Stimulated activated CD4-positive, alpha-beta T cell treated with anti-CD3 and anti-CD28 coated beads, Interleukin-1b, Interleukin-23, amount 100 ng/mL, for 24 hours (primary cell): ENCODE measurements at places on chromosomes 4 and X.

DNA sequence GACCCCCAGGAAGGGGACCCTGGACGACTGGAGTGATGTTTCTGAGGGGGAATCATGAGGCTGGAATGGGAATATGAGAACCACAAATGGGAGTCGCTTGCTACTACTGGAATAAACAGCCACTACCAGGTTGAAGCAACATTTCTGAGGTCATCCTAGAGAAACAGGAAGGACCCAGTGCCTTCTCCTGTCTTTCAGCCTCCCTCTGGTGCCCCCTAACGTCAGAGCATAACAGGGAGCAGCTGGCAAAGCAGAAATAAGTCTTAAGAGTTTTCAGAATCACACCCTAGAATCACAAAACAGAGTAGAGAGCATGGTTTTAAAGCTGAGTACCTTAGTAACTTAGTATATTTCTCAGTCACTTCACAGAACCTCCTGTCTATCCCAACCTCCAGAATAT lies 347.8 kb upstream of the PITX2 start:
- DNase-seq = no peak

- DNase-seq = no peak
These were observed 38.6 kb upstream of the NEIL3 start for GRCh38 chr4:177271091-177271490.

- DNase-seq = no peak
These were observed 26.7 kb downstream of the ANKRD50 start for GRCh38 chr4:124685851-124686250.

DNA sequence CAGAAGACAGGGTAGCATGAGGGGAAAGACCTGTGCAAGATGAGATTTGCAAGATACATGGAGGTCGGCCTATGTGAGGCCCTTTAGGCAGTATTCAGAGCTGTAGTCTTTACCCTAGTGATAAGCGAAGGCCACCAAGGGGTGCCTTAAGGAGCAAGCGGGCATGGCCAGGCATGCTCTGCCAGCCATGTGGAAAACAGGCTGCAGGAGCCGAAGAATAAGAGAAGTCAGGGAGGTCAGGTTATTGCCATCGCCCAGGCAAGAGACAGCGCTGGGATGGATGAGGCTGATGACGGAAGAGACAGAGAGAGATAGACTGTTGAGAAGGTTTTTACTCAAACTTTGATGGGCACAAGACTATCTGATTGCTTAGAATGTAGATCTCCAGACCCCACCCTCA lies 7.0 kb upstream of the FATE1 start:
- DNase-seq = no peak

- DNase-seq = no peak
These were observed 925.6 kb downstream of the SH3BGRL start for GRCh38 chrX:82127228-82128123.

GRCh38 chr4:184361443-184361842 lies 112.9 kb downstream of the IRF2 start:
- no peak for DNase-seq

DNA sequence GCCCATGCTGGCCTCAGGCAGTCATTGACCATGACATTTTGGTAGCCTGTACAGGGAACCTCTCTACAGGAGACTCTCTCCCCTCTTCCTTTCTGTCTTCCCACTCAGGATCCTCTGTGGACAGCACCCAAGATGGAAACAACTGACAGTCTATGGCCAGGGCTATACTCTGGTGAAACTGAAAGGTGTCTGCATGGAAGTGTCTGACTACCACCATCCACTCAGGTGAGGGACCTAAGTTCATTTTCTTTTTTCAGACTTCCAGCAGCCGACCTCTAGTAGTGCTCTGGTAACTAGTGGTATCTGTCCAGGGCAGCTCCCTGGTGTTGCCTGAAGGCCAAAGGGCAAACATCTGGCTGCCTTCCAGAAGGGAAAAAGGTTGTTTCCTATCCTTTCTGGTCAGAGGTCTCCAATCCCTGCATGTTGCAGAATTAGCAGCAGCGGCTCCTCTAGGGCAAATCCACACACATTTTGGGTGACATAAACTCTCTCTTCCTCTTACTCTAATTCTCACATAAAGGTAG lies 804.5 kb downstream of the C4orf33 start:
- DNase-seq = no peak

DNA sequence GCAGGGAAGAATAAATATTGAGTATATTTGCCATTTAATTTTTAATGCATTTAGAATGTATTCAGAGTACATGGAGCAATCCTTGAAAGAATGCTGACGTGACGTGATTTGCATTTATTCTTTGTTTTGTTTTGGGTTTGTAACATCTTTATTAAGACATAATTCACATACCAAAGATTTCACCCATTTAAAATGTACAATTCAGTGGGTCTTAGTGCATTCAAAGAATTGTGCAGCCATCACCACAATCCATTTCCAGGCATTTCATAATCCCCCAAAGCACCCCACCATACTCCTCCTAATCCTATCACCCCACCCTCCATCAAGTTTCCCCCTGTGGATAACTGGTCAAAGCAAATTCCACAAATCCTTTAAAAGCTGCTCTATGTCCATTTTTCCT lies 87.4 kb downstream of the FAM9B start:
- no peak for DNase-seq

GRCh38 chr4:7904952-7905915 lies 34.4 kb downstream of the AFAP1 start:
- DNase-seq = no peak

DNA sequence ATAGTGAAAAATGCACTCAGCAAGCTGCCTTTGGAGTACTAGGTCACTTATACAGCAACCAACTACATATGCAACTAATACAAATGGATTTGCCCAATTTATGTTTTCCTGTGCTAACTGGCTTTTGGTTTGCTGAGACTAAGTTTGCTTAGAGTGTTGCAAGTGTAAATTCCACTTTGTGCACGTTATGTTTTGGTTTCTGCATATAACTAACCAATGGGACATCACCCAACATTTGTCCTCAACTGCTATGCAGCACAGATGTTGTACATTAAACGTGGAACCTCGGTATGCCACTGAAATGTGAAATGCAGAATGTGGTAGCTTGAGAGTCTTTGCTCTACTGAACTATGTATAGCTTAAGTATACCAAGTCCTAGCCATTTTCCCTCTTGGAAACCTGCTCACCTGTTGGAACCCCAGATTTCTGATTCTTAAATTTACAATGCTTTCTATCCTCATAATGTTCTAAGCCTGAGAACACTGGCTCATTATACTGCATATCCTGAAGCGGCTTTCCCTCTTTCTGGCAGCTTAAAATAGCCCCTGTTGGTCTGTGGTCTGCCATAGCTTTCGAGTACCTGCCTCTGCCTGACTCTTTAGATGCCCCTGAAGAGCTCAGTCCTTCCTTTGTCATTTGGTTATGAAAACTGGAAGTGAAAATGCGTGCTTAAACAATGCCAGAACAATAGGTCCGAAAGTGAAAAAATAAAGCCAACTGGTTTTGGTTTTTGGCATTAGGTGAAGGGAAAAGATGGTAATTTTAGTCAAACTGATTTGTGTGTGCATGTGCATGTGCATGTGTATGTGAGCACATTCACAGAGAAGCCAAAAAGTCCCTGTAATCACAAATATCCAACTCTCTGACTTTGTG lies 158.0 kb downstream of the SH2D1A start:
- no peak for DNase-seq

DNA sequence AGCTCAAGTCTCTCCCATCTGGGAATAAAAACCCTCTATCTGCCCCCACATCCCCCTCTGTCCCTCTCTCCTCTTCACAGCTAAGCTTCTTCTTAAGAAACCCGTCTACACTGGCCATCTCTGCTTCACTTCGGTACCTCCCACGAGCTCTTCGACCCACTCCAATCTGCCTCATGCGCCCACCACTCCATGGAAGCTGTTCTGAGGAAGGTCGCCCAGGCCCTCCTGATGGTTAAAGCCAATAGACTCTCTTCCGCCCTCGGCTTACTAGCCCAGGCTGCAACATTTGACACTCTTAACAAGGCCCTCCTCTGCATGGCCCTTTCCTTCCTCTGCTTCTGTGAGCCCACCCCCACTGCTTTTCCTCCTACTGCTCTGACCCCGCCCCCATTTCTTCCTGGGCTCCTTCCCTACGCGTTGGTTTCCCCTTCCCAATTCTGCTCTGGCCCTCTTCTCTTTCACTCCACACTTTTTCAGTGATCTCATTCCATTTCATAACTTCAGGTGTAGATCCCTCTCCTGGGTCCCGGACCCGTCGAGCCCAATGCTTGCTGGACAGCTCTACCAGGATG lies 11.8 kb downstream of the IQSEC2 start:
- no peak for DNase-seq

DNA sequence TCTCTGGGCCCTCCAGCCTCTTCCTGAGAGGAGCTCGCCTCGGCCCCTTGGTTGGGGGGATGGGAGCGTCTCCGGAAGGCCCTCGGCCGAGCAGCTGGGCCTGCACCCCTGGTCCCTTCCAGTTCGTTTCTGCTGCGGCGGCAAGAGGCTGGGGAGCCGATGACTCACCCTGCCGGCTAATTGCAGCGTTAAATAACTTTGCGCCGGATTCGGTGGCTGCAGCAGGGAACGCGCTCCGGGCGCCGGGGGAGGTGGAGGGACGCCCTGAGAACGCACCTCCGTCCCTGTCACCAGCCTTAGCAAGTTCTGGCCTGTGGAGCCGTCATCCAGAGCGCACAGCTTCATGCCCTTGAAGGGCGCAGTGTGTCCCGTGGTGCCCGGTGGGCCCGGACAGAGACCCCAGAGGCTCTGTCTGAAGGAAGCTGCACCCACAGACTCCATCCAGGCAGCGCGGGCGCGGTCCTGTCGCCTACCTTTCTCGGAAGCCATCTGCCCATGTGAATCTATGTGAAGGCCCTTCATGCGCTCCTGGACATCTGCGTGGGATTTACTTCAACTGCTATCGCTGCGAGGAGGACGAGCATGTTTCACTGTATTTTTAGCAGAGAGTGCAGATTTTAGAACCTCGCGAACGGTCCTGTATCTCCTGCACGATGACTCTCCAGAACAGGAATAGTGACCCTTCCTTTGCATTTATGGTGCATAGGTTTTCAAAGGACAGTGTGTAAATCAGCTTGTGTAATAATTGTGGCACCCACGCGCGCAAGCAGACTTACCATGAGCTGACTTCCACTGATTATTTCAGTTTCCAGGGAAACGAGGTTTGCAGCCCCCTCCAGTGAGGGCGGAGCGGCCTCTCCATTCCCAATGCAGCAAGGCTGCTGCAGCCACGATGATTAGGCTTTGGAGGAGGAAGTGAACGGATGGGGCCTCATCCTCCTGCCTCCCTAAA lies 1.7 kb upstream of the TMEM271 start:
- no peak for DNase-seq

DNA sequence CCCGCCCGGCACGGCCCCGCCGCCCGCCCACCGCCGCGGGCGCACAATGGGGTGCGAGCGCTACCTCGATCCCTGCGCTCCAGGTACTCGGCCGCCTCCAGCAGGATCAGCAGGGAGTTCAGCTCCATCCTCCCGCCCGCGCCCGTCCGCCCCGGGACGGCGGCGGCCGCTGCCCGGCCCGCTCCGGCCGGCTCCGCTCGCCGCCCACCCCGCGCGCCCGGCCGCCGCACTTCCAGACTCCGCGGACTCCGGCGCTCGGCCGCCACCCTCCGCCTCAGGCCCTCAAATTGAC lies at the start of gene MXD4:
MXD4 (minus strand) TSS at position 257 of the 292 bp plus-strand sequence; CDS start at position 128, 129 bp downstream.
- DNase-seq = no peak
